ENCODE measurements at places on chromosomes 1 and 21.
A peak's percentile ranks its signal among the peaks of the same experiment; 100 is the strongest.

DNA sequence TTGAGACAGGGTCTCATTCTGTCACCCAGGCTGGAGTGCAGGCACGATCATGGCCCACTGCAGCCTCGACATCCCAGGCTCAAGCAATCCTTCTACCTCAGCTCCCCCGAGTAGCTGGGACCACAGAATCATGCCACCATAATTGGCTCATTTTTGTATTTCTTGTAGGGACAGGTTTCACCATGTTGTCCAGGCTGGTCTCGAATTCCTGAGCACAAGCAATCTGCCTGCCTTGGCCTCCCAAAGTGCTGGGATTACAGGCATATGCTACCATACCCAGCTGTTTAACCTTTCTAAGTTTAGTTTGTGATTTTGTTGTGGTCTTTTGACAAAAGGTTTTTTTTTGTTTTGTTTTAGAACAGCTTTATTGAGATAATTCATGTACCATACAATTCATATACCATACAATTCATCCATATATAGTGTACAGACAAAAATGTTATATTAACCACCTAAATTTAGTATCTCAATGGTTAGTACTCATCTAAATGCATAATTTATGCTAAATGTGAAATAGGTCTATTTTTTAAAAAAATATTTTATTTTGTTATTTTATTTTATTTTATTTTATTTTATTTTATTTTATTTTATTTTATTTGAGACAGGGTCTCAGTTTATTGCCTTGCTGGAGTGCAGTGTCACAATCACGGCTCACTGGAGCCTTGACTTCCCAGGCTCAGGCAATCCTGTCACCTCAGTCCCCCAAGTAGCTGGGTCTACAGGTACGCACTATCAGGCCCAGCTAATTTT is 8.9 kb downstream of the ZMPSTE24 start:
- DNase-seq, result no peak

- DNase-seq, result no peak
Measured at GRCh38 chr1:39825432-39825941, 36.8 kb upstream of the BMP8B start.

DNA sequence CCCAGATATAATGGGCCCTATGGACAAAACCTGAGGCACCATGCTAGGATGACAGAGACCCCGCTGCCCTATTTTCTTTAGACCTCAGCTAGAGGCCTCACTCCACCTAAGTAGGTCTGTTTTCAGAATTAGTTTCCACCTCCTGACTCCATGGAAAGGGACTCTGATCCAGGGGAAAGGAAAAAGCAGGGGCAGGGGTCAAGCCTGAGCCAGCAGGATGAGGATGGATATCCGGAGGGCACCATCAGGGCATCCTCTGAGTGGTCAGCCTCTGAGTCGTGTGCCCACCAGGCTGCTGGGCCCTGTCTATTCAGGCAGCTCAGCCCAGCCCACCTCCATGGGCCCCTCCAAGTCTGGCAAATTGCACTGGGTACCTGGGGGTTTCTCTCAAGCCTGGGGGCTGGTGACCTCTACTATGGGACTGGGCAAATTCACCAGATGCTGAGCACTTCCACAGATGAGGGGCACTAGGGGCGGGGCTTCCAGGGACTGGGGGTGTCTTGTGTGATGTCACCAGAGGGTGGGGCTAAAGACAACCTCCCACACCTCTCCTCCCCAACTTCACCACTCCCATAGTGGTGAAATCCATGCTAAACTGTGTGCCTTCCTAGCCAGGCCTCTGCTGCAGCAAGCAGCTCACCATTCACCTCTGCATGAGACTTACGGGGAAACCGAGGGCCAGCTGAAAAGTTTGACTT is 5.5 kb downstream of the PAQR7 start:
- peak; percentile 29 for DNase-seq

GRCh38 chr1:207321790-207322645 is 540 bp downstream of the CD55 start:
- no peak for DNase-seq

- DNase-seq, result no peak
Measured at GRCh38 chr1:19892628-19893168, 10.5 kb downstream of the OTUD3 start.

DNA sequence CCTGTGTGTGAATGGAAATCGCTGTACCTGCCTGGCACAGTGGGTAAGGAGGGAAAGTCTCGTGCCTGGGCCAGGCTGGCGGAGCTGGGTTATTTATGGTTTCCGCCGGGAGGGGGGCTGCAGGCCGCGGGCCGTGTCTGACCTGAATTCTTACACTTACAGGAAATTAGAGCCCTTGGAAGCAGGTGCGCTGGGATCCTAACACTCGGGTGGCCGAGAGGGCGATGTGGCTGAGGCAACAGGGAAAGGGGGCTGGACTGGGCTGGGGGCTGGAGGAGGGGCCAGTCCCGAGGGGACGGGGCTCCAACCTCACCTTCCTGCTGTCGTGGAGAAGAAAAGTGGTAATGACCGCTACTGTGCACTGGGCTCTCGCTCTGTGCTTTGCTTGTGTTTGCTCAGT is 109.4 kb upstream of the WNT4 start:
- DNase-seq, result peak; percentile 69

DNA sequence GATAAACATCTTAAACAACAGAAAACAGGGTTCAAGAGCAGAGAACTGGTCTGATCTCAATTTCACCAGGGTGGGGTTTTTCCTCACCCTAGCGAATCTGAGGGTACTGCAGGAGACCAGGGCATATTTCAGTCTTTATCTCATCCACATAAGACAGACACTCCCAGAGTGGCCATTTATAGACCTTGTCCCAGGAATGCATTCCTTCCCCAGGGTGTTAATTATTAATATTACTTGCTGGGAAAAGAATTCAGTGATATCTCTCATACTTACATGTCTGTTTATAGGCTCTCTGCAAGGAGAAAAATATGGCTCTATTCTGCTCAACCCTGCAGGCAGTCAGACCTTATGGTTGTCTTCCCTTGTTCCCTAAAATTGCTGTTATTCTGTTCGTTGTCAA is 84.1 kb downstream of the LYPLAL1 start:
- no peak for DNase-seq

- no peak for DNase-seq
Measured at GRCh38 chr1:183648042-183648441, 5.1 kb downstream of the APOBEC4 start.

DNA sequence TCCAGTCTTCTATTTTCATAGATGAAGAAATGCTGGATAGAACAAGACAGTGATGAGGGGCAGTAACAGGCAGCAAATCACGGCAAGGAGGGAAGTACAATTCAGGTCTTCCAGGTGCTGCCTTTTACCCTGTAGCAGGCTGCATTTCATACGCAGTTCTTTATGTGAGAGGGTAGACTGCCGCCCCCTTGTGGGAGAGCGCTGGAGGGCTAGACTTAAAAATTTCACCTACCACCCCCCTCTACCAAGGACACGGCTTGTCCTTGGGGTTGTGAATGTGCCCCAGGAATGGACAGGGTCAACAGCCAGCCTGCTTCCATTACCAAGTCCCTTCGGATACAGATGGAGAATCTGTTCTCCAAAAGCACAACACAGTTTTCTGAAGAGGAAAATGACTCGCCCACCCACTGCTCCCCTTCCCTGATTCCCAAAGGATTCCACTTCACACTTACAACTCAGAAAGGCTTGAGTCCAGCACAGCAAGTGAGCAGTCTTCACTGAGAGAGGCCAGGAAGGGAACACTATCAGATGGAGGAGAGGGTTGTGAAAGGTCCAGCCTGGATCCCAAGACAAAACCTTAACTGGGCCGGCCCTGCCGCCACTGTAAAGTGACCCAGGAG is 7.4 kb downstream of the WDR77 start:
- peak; percentile 75 for DNase-seq

- no peak for DNase-seq
Measured at GRCh38 chr1:154353460-154353904, 28.2 kb downstream of the ATP8B2 start.

- DNase-seq, result no peak
Measured at GRCh38 chr1:240768979-240769378, 157.0 kb upstream of the GREM2 start.

GRCh38 chr1:153506831-153507413 is 28.9 kb downstream of the S100A6 start:
- DNase-seq, result no peak

- no peak for DNase-seq
Measured at GRCh38 chr1:227218870-227219573, 99.3 kb downstream of the CDC42BPA start.

GRCh38 chr1:91166106-91166712 is 144.4 kb upstream of the ZNF644 start:
- DNase-seq, result peak; percentile 68

GRCh38 chr1:100930494-100930893 is 34.6 kb downstream of the SLC30A7 start:
- no peak for DNase-seq

DNA sequence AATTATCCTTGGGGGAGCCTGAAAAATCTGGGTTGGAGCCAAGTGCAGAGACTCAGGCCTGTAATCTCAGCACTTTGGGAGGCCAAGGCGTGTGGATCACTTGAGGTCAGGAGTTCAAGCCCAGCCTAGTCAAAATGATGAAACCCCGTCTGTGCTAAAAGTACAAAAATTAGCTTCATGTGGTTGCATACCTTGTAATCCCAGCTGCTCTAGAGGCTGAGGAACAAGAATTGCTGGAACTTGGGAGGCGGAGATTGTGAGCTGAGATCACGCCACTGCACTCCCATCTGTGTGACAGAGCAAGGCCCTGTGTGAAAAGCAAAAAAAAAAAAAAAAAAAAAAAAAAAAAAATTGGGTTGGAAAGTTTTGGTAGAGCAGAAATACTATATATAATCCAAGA is 1563.6 kb upstream of the PRMT6 start:
- no peak for DNase-seq

DNA sequence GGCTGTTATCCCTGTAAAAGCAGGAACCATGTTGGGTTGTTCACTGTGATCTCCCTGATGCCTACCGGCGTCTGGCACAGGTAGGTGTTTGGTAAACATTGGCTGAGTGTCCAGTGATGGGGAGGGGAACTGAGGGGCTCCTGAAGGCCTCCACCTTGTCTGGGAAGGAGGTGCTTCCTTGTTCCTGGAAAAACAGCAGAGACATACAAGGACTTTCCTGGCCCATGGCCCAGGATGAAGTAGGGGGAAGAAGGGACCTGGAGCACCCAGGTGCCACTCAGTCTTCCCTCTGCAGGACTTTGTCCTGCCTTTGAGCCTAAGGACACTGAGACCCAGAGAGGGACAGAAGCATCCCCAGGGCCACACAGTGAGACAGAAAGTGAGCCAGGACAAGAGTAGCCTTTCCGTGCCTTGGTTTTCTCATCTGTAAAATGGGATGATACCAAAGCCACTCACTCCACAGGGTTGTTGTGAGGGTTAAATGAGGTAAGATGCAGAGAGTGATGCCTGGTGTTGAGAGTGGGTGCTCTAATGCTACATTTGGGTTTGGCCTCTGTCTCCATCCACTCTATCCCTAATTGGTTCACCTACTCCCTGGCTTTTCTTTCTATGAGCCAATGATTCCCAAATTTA is 6.1 kb upstream of the HEYL start:
- DNase-seq, result no peak

DNA sequence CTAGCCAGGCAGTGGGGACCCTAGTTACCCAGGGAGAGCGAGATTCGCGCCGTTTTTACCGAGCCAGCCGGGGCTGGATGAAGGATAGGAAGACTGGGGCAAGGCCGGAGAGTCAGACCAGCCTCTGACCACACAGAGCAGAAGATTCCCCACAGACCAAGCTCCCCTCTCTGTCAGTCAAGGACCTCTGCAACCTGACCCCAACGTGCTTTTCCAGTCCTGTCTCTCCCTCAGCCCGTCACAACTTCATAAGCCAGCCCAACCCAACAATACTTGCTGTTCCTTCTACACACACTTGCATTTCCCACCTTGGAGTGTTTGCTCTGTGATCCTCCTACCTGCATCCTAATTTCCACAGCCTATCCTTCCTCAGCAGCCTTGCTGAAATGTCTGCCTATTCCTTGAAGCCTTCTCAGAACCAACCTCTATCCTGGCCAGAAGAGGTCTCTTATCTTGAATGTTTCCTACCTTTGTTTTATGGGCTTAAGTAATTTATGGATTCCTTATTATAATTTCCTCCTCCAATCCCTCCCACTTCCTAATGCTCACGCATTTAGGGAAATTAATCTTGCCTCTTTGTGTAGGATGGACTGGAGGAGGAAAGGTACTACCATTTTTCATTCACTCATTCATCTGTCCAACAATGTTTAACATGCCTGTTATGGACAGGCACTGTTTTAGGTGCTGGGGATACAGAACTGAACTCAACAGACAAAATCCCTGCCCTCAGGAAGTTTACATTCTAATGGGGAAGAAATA is at the start of gene GSTM3:
Gene GSTM3, minus strand, starts transcription at position 424 of the 759 bp plus-strand sequence. CDS start 751 bp downstream, outside the sequence.
- no peak for DNase-seq

GRCh38 chr1:230518511-230518910 is 92.4 kb upstream of the PGBD5 start:
- DNase-seq, result peak; percentile 17

GRCh38 chr1:41482001-41482765 is 2.3 kb downstream of the EDN2 start:
- DNase-seq, result no peak

DNA sequence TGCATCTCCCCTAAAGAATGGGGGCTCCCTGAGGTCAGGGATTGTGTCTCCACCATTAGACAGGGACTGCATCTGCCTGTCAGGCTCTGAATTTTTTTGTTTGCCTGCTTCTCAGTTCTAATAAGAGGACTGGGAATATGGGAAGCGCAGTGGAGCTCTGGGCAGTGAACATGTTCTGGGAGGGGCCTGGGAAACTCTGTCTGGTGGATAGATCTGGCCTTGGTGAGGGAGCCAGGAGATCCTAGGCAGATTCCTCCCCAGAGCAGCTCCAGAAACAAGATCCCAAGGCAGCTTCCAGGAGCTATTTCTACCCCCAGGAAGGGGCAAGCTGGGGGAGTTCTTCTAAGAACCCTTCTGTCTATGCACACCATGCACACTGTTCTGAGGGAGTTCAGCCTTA is 12.6 kb upstream of the MYOG start:
- no peak for DNase-seq

GRCh38 chr1:40648928-40649591 is 16.4 kb downstream of the RIMS3 start:
- no peak for DNase-seq

GRCh38 chr1:190176776-190177175 is 300.9 kb downstream of the BRINP3 start:
- DNase-seq, result no peak

GRCh38 chr1:25257196-25257595 is 9.9 kb upstream of the RSRP1 start:
- DNase-seq, result no peak

DNA sequence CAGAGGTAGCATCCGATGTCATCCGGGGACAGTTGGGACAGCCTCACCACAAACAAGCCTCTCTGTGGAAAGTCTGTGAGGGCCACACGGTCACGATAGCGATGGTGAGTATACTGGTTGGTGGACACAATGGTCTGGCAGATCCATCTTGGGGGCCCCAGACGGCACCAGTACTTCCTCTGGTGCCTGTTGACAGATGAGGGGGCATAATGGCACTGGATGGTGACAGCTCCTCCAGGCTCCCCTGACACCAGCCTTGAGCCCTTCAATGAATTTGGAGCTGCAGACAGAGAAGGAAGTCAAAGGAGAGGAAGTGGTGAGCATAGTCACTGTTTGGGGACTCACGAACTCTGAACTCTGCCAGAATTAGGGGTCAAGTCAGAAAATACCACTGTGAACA is 8.0 kb downstream of the FCAMR start:
- DNase-seq, result no peak
